CD4-positive, alpha-beta T cell (primary cell): ENCODE measurements at places on chromosomes 2 and 18.

DNA sequence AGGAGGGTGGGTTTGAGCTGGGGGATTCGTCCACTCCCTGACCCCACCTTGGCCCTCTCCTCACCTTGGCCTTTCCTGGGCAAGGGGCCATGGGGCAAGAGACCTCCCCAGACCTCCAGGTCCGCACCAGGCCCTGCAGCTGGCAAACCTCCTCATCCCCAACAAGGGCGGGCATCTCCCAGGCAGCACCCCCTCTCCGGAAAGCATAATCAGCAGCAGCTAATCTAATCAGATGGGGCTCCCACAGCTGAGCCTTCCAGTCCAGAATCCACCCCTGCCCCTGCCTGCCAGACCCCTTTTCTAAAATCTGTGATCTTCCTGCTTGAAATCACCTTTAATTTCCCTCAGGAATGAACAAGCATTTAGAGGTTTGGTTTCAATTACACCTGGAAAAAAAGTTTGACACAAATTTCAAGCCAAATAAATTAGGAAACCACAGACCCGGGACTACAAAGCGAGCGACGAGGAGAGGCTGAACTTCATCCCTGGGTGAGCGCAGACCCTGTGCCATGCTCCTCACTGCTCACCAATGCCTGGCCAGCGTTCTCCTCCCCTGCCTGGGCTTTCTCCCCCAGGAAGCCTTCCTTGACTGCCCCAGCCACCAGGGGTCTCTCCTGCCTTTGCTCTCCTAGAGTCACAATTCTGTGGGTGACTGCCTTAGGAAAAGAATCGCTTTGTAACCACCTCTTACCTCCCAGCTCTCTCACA lies 143.0 kb upstream of the MYCN start:
- no peak for DNase-seq

- no peak for DNase-seq
These were observed 15.0 kb downstream of the MLPH start for GRCh38 chr2:237501892-237502513.

DNA sequence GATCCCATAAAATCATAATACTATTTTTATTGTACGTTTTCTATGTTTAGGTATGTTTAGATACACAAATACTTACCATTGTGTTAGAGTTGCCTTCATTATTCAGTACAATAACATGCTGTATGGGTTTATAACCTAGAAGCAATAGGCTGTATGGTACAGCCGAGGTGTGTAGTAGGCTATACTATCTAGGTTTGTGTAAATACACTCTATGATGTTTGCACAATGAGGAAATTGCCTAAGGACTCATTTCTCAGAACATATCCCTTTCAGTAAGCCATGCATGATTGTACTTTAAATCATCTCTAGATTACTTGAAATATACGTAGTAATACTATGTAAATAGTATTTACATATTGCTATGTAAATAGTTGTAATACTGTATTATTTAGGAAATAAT lies 156.7 kb downstream of the CDCA7 start:
- DNase-seq, result no peak

- no peak for DNase-seq
These were observed 584.3 kb downstream of the ADCYAP1 start for GRCh38 chr18:1488957-1489356.

DNA sequence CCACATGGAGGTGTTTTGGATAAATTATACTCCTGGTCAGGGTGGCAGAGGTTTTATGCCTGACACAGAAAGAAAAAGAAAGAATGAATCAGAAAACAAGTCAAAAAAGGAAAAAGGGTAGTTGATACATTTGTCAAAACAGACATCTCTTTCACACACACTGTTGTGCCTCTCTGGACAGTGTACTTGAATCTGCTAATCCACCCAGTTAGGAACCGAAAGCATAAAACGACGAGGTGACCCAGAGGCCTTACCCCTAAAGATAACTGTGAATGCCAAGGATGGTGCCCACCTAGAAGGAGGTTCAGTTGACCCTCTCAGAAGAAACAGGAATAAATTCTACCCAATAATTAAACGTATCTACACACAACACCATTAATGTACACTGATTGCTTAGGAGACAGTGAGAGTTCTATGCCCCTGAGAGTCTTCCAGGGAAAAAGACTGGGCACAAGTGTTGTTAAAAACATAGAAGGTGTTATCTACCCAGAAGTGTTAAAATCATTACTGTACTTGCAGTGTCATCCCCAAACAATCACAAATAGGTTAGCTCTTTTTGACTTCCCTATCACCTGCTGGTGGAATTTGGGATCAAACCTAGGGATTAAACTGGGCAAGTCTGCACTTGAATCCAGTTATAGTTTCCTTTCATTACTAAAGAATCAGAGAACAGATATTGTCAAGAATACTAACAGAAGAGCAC lies 123.2 kb upstream of the DNAJC10 start:
- no peak for DNase-seq

DNA sequence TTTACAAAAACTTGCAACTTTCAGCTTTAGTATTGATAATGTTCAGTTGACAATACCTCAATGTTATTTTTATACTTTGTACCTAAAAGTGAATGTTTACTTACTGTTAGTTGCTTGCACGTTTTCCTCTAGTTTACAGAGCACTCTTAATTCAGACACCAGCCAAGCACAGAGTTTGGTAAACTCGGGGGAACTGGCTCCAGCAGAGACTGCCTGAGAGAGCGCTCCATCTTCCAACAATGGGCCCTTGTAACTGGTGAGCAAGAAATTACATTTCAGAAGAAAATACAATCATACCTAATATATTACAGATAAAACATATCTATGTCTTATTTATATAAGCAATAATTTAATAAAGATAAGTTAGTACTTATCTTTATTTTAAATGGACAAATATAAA lies 3.7 kb downstream of the FAM98A start:
- DNase-seq, result no peak

DNA sequence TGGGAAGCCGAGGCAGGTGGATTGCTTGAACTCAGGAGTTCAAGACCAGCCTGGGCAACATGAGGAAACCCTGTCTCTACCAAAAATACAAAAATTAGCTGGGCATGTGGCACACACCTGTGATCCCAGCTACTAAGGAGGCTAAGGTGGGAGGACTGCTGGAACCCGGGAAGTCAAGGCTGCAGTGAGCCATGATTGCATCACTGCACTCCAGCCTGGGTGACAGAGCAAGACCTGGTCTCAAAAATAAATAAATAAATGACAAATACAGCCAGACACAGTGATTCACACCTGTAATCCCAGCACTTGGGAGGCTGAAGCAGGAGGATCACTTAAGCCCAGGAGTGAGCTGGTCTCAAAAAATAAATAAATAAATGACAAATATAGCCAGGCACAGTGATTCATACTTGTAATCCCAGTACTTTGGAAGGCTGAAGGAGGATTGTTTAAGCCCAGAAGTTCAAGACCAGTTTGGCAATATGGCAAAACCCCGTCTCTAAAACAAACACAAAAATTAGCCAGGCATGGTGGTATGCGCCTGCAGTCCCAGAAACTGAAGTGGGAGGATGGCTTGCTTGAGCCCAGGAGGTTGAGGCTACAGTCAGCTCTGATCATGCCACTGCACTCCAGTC lies 6.2 kb downstream of the KANSL3 start:
- no peak for DNase-seq
